ENCODE measurements at places on chromosomes 4 and X.

GRCh38 chrX:65406532-65406931 is 128.1 kb downstream of the LAS1L start:
- no peak for DNase-seq

DNA sequence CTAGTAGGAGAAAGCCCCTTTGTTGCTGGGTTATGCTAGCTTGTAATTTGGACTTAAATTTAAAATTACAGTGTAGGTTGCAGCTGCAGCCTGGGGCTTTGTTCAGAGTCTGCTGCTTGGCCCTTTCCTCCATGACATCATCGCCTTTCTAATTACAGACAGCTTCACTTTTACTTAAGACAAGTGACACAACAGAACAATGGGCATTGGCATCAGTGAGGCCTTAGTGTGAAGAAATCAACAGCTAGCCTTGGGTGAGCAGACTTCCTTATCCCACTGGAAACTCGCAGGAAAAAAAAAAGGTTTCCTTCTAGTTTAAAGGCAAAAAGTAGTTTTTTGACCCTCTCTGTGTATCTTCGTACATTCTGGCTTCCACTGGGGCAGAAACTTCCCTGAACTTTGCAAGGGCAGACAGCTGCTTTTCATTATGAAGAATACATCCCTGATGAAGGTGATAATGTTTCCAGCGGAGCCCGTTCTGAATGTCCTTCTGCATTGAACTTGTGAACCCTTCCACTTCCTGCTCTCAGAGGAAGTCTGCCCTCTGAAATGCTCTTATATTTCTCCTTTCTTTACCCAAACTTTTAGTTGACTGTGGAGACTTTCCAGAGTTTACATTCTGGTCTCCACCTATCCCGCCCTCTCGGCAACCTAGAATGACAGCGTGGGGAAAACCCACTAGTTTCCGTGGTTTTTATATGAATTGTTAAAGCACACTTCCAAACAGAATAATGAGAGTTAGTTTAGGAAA is 123.2 kb upstream of the FAM9C start:
- no peak for DNase-seq

DNA sequence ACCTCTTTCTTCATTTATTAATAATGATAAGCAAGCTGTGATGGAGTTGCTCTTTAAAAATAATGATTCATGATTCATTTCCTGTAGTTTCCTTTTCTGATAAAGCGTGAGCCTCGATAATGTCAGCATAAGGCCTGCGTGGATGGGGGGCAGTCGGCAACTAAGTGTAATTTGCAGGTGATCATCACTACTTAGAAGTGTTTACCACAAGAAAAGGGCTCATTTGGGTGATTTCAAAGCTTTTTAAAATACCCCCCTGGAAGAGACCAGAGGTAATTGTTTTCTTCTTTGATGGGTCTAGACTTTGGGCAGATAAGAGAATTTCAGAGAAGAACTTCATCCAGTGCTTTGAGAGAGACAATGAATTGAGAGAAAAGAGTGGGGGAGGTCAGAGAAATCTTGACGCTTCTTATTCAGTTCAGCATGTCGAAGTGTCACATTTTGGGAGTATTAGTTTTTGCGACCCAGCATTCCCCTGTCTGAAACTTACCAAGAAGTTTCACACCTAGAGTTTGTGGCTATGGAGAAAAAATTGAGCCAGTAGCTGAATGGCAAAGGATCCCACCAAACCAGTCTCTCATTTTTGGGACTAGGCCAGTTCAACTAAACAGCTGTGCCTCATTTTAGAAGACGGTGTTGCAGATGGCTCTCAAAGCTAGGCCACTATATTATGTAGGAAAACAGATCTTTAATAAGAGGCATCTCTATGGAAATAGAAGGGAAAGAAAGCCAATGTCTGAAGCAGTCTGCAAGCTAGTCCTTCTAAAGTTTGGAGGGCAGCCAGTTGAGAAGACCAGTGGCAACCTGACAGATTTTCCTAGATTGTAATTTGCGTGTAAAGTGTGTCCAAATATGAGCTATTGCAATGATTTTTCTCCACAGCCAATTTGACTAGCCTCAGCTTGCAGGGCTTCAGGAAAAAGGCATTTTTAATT is 171.0 kb upstream of the PPP1R2C start:
- no peak for DNase-seq

GRCh38 chr4:27149541-27150212 is 289.0 kb downstream of the STIM2 start:
- no peak for DNase-seq

- peak; percentile 31 for DNase-seq
Measured at GRCh38 chr4:8846046-8846720, 25.5 kb downstream of the HMX1 start.

DNA sequence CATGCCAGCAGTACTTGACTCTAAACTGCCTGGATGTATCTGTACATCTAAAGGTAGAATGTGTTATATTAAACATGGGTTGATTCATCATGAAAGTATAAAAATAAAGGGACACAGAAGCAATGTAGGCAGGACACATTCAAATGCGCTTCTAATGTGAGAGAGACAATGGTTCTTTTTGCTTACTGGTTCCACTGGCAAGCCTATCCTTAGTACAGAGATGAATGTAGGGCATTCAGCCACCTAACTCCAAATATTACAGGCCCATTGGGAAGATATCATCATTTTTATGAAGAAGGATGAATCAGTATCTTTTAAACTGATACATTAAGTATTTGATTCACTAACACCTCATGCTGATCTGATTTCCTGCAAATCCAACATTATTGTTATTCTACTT is 18.0 kb downstream of the CDKL2 start:
- no peak for DNase-seq

DNA sequence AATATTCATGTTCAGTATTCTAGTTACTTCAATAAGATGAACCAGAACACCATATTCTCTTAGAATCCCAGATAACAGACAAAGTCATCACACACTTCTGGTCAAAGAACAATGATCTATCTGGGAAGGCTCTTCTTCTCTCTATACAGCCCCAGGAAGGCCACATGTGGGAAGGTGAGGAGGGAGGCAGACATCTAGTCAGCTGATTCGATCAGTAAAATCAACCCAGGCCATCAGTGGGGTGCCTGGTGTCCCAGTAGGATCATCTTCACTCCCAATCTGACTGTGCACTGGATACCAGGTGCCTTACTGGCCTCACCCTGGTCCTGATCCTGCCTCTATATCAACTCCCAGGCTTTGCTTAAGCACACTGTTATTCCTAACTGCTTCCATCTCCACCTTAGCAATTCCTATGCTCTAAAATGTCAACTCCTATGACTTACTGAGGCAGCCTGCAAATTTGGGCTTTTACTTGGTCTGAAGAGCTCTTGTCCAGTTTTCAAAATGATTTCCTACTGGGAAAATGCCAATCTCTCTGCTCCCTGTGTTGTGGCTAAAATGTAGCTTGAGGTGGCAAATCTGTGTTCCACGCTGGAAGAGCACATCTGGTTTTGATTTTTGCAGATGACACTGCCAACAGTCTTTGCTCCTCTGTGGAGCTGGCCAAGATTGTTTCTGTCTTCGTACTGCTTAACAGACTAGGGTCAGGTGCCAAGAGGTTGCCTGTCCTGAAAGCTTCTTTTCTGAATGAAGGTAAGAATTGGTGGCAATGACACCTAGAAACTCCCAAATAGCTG is 128.7 kb downstream of the MGST2 start:
- no peak for DNase-seq

DNA sequence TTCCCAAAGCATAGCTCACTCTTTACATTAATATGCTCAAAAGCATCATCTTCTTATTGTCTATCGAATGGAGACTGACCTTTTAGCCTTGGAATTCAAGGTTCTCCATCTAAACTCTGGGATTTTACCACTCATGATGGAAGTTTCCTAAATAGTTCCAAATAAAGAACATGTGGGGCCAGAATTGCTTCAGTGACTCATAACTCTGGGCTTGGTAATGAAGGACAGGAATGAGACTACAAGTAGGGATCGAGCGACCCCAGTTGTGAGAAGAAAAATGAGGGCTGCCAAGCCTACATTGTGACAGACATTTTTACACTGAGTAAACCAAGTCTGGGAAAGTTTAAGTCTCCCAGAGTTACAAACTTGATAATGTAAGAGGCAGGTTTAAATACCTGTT is 269.9 kb downstream of the CBLL2 start:
- no peak for DNase-seq
